CD4-positive, alpha-beta T cell treated with Interleukin-12 subunit alpha and Interleukin-12 subunit beta, for 1 hour (primary cell): ENCODE measurements at places on chromosomes 7 and 10.

- DNase-seq = no peak
These were observed 6.9 kb upstream of the ZNF316 start for GRCh38 chr7:6630007-6630849.

DNA sequence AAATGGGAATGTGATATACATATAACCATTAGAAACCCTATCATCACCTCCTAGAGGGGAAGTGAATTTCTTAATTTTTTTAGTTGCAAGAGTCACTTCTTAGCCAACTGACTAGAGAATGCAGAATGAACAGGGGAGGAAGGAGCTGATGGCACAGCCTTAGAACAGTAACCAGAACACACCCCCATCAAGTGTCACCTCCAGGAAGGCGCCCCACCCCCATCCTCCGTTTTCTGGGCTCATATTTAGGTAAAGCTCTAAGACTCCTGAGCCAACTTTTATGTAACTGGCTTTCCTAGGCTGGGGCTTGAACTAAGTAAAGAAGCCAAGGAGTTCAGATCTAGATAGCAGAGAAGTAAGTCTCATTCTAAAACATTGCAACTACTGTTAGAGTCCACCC is 54.0 kb downstream of the COL17A1 start:
- no peak for DNase-seq

GRCh38 chr7:137687556-137688265 is 159.1 kb downstream of the DGKI start:
- DNase-seq = no peak

DNA sequence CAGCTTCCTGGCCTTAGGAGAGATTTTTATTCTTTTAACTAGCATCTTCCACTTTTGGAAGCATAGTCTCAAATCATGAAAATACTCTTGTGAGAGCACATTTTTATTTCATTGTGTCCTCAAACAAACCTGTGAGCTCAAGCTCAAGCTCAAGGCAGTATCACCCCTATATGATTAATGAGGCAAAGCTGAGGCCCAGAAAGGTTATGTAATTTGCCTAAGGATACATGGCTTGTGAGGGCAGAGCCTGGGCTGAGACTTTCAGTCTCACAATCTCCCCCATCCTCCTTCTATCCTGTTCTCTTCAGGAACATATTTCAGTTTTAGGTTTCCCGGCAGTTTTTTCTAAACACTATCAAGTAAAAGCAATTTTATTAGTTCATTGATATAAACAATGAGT is 359.5 kb downstream of the PTEN start:
- no peak for DNase-seq

- no peak for DNase-seq
These were observed 42.2 kb upstream of the CAMK2B start for GRCh38 chr7:44367475-44368043.

DNA sequence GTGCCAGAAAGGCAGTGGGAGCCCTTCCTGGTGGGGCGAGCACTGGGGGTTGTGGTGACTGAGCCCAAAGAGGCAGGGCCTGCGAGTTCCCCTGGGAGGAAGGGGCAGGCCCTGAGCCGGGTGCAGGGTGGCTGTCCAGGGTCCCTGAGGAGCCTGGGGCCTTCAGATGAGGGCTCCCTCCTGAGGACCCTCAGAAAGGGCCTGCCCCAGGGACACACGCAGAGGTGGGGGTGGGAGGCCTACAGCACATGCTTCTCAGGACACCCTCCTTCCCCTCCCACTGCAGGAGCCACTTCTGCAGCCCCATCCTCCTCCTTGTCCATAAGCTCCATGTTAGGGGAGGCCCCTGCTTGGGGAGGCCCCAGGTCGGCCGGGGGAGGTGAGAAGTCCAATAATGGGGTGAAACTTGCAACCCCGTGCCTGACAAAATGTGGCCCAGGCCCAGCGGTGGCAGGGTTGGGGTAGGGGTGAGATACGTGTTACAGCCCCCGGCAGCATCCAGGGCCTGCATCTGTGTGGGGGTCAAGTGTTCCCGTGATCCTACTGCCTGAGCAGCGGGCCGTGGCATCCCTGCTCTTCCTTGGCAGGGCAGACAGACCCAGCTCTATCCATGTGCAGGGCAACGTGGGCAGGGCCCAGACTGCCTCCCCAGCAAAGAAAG is 31.8 kb upstream of the RET start:
- DNase-seq = no peak

- no peak for DNase-seq
These were observed 39.8 kb downstream of the TCF7L2 start for GRCh38 chr10:112989826-112990225.

GRCh38 chr10:31314256-31315150 is 4.5 kb upstream of the ZEB1 start:
- no peak for DNase-seq

- no peak for DNase-seq
These were observed 99.9 kb upstream of the JAZF1 start for GRCh38 chr7:28280516-28280915.

DNA sequence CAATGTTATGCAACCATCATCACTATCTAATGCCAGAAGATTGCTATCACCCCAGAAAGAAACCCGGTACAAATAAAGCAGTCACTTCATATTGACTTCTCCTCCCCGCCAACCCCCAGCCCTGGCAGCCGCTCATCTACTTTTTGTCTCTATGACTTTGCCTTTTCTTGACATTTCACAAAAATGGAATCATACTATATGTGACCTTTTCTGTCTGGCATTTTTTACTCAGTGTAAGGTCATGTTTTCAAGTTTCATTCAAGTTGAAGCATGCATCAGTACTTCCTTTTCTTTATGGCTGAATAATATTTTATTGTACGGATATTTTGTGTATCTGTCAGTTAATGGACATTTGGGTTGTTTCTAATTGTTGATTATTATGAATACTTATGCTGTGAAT is 28.1 kb downstream of the FHIP2A start:
- no peak for DNase-seq

GRCh38 chr7:6320791-6321190 is 48.4 kb upstream of the CYTH3 start:
- no peak for DNase-seq

GRCh38 chr7:34156336-34156735 is 251.0 kb downstream of the BMPER start:
- DNase-seq = no peak

DNA sequence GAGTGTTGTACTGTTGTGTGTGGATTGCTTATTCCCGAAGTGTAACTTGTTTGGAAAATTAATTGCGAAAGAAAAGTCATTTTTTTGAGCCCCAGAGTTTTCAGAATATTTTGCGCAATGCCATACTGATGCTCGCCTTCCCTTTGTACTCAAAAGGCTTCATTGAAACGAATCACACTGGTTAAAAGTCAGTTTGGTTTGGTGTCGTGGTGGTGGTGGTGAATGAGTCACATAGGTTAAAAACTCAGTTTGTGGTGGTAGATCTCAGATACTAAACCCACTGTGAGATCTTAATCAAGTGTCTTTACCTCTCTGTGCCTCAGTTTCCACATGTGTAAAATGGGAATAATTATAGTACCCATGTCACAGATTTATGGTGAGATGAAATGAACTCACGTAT is 61.1 kb upstream of the IL6 start:
- no peak for DNase-seq

GRCh38 chr10:71798308-71798624 is 24.9 kb upstream of the VSIR start:
- DNase-seq = no peak

- peak; percentile 66 for DNase-seq
These were observed 57.8 kb downstream of the HHEX start for GRCh38 chr10:92747600-92747999.

DNA sequence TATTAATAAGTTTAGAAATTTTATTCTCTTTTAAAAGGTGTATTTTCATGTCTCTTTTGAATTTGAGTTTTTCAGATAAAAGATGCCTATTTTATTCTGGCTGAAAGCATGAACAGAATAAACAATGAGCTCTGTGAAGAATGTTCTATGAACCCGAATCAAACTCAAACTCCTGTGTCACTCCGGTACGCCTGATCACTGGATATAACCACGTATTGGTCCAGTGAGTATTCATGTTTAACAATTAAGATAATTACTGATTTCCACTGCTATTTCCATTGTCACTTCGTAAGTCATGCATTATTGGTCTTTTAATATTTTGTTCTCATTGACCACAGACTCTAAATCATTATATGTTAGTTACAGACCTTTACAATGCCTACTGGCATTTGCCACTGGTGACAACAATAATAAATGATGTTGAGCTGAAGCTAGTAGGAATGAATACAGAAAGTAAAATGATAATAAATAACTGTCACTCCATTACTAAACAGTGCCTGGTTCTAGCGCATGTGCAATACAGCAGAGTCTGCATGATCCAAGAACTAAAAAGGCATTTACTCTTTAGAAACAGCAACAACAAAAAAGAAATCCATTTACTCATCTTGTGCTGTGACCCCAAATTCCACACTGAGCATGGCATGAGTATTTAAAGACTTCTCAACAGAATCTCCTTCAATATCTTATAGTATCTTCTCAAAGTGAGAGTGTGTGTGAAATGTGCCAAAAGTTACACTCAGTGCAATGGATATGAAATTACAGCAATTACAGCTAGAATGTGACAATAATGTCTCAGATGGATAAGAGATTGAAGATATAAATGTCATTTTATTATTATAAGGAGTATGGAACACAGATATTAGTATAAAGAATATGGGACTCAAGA is 827.0 kb upstream of the LRRTM3 start:
- DNase-seq = no peak

DNA sequence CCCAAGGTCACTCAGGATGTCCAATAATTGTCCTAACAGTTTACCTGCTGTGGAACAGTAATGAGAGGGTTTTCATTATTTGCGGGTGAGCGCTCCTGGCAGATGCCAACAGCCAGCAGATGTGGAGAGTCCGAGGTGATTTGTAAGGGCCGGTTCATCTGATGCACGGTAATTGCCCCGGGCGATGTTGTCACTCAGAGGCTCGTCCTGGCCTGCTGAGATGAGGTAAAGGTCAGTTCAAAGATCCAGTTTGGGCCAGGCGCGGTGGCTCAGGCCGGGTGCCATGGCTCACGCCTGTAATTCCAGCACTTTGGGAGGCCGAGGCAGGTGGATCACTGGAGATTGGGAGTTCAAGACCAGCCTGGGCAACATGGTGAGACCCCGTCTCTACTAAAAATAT is 16.9 kb downstream of the LHPP start:
- no peak for DNase-seq

GRCh38 chr10:48683868-48684267 is 805 bp upstream of the WDFY4 start:
- DNase-seq = no peak

- no peak for DNase-seq
These were observed 47.9 kb upstream of the SEMA3D start for GRCh38 chr7:85234730-85235129.

DNA sequence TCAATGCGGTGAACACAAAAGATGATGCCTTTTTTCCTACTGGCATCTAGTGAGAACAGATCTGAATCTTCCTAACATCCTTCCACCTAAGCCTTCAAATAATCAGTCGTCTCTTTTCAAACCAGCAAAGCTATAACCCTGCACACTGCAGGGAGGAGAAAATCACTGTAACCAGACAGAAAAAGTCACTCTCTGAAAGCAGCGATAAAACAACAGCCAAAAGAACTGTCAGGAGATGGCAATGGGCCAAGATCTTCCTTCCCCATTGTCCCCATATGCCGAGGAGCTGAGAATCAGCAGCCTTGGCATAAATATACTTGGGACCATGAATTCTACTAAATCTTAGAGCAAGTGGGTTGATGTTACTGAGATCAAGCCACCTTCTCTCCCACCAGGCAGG is 13.1 kb downstream of the FZD9 start:
- DNase-seq = no peak

- no peak for DNase-seq
These were observed 222.1 kb upstream of the FAM3C start for GRCh38 chr7:121618182-121618581.

GRCh38 chr10:94412449-94412848 is 10.1 kb downstream of the TBC1D12 start:
- DNase-seq = no peak

GRCh38 chr10:72370201-72370722 is 15.5 kb upstream of the DNAJB12 start:
- peak; percentile 69 for DNase-seq

GRCh38 chr10:132668048-132668394 is 117.9 kb downstream of the NKX6-2 start:
- DNase-seq = no peak

DNA sequence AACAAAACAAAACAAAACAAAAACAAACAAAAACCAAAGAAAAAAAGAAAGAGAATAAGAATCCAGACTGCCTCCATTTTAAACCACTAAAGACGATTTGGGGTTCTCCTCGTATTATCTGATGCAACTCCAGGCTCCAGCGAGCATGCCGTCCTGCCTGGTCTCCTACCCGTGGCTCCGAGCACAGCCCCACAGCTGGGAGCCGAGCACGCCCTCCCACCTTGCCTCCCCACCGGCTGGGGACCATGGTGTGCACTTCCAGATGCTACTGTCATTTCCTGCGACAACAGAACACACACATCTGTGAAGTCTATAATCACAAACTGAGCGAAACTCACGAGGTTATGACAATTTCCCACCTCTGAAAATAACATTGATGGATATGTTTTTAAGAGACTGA is 113.1 kb downstream of the ADARB2 start:
- DNase-seq = no peak

DNA sequence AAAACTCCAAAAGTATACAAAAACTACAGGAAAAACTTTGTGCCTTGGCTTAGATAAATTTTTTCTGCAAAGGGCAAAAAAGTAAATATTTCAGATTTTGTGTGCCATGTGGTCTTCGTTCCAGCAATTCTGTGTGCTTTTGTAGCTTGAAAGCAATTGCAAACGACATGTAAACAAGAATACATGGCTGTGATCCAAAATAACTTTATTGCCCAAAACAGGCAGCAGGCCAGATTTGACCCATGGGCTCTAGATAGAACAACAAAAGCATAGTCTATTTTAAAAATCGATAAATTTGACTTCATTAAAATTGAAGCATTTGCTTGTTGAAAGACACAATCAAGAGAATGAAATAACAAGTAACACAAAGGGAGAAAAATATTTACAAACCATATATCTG is 336.6 kb downstream of the HPSE2 start:
- DNase-seq = no peak

- no peak for DNase-seq
These were observed 931 bp downstream of the PAPSS2 start for GRCh38 chr10:87660484-87661133.

DNA sequence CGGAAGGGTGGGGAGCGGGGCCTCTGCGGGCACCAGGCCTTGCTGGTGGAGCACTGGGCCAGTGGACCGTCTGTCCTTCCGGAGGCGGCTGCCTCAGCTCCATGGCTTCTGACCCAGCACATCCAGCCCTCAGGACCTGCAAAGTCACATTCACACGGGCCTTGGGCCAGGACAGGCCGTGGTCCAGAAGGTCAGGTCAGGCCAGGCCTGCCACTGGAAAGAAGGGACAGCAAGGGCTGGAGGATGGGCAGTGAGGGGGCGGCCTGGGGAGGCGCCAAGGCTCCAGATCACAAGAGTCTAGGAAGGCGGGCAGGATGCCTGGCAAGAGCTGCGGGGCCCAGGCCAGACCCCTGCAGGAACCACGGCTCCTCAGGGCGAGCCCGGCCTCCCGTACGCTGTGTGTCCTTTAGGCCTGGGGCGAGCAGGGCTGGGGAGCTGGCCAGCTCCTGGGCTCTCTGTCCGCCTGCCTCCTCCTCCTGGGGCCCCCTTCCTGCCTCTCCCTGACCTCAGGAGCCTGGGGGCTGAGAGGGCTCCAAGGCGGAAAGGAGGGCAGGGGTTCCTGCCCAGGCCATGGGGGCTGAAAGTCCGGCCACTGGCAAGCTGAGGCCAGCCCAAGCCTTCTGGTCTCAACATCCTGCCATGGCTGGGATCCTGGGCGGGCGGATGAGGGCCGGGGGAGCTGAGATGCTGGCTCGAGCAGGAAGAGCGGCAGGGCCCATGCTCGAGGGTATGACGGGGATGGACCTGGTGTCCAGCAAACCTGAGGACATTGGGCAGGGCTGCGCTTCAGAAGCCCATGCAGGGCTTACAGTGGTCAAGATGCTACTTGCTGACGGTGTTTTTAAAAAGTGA is 225.8 kb downstream of the ELFN1 start:
- DNase-seq = no peak
